Stimulated activated CD8-positive, alpha-beta memory T cell treated with anti-CD3 and anti-CD28 coated beads, Interleukin-12 subunit alpha, Interleukin-12 subunit beta, amount 100 ng/mL, for 4 hours (primary cell): ENCODE measurements at places on chromosomes 16 and 17.

- no peak for DNase-seq
Observed at GRCh38 chr16:11626657-11627291, 40.1 kb upstream of the LITAF start.

DNA sequence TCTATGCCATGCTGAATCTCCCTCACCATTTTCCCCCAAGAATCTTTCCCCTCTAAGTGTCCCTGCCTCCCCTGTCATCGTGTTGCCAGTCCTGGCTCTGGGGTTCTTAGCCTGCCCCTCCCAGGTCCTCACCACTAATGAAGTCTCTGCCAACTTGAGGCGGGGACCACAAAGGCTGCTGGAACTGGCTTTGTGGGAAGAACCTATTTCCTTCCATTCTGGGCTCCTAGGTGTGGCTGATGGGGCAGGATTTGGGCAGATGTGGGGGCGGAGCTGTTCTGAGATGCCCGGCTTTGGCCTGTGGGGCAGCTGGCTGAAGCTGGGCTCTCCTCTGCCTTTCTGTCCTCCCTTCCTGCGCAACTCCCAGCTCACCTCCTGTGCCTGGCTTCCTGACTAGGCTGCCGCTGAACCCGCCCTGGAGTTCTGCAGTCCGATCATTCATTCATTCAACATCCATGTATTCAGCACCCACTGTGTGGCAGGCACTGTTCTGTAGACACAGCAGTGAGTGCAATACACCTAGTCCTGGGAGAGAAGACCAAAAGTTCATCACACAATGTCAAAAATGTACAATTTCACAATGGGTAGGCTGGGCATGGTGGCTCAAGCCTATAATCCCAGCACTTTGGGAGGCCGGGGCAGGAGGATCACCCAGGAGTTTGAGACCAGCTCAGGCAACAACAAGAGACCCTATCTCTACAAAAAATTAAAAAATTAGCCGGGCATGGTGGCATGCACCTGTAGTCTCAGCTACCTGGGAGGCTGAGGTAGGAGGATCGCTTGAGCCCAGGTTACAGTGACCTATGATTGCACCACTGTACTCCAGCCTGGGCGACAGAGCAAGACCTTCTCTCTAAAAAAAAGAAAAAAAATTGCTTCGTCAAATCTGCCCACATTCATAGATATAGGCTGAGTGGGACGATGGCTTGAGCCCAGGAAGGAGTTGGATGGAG, 1.9 kb upstream of the SNN start:
- no peak for DNase-seq

DNA sequence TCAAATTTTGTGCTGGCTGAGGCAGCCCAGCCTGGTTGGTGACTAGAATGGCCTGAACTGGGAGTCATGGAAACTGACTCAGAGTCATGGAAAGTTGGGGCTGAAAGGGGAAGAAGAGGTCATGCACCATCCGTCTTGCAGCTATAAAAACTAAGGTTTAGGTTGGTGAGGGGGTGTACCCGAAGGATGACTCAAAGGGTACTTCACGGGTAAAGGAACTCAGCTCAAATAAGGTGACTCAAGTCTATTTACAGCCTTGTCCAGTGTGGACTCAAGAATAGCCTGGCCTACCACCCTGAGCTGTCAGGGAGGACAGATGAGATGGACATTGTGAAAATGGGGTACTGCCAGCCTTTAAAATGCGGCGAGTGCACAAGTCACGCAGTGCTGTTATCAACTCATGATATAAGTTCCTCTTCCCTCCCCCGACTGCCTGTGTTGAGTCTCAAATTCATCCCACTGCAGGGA, 18.6 kb downstream of the CD300LB start:
- DNase-seq = no peak

- peak; percentile 28 for DNase-seq
Observed at GRCh38 chr16:56950881-56951771, 10.6 kb upstream of the CETP start.

GRCh38 chr17:1454541-1454940, 1.5 kb downstream of the CRK start:
- no peak for DNase-seq

DNA sequence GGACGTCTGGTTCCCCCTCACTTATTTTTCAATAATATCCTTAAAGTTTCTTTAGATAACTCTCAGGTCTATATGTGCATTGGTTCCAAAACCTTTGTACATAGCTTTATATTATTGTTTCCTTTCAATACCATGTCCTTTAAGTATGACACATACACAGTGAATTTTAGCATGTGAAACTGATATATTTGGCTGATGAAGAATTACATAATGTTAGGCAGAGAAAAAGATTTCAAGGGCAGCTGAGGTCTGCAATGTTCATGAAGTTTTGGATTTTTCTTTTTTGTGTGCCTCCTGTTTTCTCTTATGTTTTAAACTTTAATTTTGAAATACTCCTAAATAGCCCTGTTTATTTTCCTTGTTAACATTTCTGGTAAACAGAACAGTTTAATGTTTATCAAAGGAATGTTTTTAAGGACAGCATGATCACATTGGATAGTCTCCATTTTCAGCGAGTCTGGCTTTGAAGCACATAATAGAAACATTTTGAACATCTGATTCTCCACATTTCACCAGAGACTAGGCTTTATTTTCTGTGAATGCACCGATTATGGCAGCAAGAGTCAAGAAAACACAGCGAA, 32.9 kb upstream of the FBXO47 start:
- DNase-seq = no peak

DNA sequence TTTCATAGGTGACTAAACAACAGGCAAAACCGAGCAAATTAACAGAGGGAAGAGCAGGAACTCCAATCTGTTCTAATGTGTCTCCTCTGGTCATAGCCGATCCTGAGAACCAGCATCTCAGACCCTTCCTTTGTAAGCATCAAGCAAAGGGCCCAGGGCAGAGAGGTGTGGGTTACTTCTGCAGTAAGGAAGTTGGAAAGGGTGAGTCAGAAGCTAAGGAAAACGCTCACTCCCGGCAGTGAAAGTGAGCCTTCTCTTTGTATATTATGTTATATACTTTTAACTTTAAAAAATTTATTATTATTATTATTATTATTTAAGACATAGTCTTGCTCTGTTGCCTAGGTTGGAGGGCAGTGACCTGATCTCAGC, 77.7 kb downstream of the MRM3 start:
- no peak for DNase-seq

DNA sequence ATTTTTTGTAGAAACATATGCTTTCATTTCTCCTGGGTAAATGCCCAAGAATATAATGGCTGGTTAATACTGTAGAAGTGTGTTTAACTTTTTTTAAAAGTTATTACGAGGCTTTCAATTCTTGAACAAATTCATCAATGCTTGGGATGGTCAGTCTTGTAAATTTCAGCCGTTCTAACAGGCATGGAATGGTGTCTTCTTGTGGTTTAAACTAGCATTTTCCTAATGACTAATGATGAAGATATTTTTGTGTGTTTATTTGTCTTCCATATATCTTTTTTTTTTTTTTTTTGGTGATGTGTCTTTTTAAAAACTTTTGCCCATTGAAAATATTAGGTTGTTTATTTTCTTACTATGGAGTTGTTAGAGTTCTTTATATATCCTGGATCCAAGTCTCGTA, 67.1 kb downstream of the MGAT5B start:
- no peak for DNase-seq

DNA sequence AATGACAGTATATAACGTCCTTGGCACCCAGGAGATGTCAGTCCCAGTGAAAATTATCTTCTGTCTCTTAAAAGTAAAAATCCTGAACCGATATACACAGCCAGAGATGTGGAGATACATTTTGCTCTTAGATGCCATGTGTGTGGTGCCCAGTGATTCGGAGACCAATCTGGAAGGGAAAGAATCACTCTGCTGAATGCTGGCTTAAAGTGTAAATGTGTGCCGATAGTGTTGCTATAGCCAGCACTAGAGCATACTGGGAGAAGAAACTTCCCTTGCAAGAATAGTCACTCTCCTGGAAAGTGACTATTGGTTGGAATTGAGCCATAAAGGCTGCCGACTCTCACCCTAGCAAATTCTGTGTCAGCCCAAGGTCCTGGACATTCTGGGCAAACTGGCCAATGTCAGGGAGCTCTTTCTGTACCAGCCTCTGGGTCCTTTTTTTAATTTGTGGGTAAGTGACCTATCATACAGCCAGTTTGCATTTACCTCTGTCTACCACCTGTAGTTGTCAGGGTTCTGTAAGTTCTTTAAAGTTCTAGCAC, 44.2 kb upstream of the HNF1B start:
- DNase-seq = no peak

GRCh38 chr17:48299760-48300159, 130.3 kb downstream of the SKAP1 start:
- no peak for DNase-seq

GRCh38 chr16:54176376-54176901, 110.1 kb downstream of the IRX3 start:
- no peak for DNase-seq

DNA sequence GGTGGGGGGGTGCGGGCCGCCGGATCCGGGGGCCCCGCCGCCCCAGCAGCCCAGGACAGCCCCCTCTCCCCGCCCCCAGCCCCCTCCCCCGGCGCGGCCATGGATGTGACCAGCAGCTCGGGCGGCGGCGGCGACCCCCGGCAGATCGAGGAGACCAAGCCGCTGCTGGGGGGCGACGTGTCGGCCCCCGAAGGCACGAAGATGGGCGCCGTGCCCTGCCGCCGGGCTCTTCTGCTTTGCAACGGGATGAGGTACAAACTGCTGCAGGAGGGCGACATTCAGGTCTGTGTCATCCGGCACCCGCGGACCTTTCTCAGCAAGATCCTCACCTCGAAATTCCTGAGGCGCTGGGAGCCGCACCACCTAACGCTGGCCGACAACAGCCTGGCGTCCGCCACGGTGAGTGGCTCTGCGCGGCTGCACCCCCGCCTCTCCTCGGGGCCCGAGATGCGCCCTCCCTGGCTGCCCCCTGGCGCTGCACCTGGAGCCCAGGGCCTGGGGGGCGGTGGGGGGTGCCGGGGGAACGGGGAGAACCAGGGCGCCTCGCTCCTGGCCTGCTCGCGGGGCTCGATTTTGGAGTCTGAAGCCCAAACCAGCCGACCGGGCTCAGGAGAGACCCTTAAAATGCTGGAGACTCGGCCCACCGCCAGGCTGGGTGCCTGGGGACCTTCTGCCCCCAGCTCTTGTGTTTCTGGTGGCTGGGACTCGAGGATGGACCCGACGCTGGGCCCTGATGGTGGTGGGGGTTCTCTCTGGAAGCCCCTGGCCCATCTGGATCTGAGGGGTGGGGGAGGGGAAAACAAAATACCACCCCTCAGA, 744 bp downstream of the CMIP start:
- no peak for DNase-seq

- no peak for DNase-seq
Observed at GRCh38 chr16:22890976-22891375, 77.0 kb downstream of the HS3ST2 start.

GRCh38 chr17:8013731-8014557, 11.5 kb downstream of the GUCY2D start:
- no peak for DNase-seq

GRCh38 chr16:59593194-59593661, 859.1 kb upstream of the GOT2 start:
- DNase-seq = no peak

DNA sequence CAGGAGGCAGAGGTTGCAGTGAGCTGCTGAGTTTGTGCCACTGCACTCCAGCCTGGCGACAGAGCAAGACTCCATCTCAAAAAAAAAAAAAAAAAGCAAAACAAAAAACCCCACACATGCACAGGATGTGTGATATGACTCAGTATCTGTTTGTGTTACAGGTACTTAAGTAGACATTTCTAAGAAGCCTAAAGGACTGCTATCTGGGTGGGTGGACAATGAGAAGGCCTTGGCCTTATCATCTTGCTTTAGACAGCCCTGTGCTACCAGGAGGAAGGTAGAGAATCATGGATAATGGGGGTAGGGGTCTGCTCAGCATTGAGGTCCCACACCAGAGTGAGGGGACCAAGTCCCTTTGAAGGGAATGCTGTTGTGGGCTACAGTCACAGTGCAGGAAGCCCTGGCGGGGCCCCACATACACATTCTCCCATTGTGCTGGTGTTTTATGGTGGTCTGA, 26.7 kb downstream of the PLD6 start:
- no peak for DNase-seq

DNA sequence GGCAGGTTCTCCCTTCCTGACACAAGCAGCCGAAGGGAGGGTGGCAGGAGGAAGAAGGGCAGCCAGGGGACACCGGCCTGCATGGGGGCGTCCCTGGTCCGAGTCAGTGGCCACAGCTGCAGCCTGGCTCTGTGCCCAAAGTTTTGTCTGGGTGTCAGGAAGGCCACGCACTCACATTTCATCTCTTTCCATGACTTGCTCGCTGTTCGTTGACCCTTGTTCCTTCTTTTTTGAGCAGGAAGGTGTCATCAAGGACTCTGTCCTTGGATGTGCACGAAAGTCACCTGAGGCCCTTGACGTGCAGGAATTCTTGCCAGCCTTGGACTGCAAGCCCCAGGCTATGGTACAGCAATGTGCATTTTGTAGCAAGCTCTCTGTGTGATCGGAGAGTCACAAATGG, 93.3 kb downstream of the TNFRSF13B start:
- no peak for DNase-seq

DNA sequence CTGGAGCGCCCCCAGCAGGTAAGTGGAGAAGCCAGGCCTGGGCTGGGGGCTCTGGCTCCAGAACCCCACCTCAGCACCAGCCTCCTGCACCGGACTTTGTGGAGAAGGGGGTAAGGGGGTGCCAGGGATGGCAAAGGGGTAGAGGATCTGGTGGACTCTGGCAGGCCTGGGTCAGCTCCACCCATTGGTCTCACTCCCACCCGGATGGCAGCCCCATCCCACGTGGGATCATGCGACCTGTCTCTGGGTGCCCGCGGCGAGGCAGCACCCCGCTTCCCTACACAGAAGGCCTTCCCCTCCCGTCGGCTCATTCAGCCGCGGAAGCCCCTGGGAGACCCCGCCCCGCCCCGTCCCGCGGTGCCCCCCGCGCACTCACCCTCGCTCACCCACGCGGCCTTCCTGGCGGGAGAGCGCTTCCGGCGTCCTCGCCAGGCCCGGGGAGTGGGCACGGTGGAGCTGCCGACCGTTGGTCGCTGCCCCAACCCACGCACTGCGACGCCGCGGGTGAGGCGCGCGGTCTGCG, 498 bp upstream of the PLEKHG4 start:
- DNase-seq = no peak

GRCh38 chr17:64781014-64781756, 119.1 kb upstream of the SMURF2 start:
- peak; percentile 18 for DNase-seq

DNA sequence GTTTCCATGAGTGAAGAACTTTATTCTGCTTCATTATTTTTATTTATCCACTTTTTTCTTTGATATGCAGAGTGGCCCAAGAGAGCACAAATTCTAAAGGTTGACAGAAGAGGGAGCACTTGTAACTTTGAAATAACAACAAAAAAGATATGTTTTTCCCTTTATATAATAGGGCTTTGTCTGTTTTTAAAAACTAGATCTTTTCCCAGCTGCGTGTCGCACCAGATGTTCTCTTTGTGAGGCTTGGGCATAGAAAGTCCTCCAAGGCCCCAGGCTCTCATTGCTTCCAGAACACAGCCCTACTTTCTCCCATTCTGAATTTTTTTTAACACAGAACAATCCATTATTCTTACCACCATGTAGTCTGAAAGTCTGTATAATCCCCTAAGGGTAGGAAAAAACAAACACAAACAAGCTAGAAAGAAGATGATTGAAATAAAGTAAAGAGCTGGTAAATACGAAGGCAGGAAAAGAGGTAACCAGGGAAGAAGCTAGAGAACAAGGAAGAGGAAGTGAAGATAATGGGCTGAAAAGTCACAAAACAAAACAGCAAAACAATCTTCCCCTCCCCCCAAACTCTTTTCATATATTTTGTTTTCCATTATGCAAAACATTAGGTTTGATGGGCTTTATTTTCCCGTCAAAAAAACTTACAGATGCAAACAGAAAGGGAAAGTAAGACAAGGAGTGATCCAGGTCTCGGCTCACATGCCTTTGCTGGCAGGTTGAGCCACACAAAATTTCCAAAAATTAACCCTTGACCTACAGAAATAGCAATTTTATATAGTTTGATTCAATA, 160.4 kb downstream of the ABCA8 start:
- DNase-seq = no peak
